ENCODE measurements at places on chromosomes 11 and 22.

- no peak for DNase-seq
Measured at GRCh38 chr11:79139900-79140299, 300.9 kb downstream of the TENM4 start.

DNA sequence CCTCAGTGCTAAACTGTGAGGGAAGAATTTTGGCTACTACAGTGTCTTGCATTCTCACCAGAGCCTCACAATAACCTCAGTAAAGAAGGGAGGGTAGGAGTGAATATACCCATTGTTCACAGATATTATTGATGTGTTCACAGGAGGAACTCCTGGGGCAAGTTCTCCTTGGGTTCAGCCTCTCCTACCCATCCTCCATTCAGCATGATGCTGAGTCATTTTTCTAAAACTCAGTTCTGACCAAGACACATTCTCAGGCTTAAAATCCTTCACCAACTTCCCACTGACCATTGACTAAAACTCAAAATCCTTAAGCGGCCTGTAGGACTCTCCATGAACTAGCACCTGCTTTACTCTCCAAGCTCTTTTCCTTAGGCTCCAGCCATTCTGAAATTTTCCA lies 48.7 kb downstream of the SYTL2 start:
- DNase-seq, result no peak

DNA sequence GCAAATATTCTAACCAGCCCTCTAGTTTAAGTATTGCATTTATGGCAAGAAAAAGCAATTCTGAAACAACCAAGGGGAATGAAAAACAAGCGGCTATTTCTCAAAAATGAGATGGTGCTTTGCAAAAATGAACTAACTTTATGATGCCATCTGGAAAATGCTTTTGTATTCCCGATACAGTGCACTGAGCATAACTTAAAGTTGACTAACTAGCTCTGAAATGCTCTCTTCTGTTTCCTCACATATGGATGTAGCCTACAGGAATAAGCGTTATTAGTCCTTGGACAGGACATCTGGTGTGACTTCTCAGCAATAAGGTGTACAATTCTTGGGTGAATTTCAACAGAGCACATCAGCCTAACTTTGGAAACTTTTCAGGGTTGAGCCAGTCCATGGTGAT lies 228.2 kb upstream of the DDI1 start:
- no peak for DNase-seq

GRCh38 chr22:27022274-27022895 lies 365.0 kb downstream of the MIAT start:
- DNase-seq, result no peak

GRCh38 chr11:3163241-3163981 lies 1.7 kb downstream of the OSBPL5 start:
- DNase-seq, result no peak

DNA sequence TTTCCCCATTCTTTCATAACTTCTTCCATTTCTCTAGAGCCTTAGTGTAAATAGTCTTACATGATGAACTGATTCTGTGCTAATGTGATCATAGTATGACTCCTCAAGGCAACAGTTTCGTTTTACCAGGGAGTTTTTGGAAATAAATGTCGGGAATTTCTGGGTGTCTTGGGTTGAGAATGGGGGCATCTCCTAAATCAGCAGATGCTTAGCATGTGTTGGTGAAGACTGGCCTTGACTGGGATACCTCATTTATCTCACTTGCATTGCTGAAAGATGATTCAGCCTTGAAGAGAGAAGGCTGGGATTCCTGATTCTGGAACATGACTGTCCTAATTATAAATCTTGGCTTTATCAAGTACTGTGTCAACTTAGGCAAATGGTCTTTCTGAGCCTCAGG lies 115.7 kb upstream of the C11orf87 start:
- DNase-seq, result no peak

DNA sequence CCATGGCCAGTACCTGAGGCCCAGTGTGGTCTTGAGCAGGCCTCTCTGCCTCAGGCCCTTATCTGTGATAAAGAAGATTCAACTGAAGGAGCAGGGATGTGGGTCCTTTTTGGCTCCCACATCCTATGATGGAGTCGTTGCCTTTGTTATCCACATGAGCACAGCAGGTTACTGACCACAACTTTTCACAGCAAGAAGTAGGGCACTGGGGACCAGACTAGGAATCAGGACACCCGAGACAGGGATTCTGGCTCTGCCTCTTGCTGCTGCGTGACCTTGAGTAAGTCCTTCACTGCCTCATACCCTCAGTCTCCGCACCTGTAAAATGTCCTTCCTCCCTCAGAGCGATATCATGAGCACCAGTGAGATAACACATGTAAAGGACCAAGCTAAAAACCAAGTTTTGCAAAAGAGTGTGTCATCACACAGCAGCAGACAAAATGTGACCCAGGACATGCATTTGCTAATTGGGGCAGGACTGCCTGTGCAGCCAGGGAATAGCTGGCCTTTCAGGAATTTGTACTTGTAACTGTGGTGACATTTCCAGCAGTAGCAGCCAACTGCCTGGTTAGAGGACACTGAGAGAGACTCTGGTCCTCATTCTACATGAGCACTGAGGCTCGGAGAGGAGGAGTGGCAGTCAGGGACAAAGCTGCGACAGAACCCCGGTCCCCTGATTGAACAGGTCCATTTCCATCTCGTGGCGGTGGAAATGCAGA lies 13.2 kb upstream of the SMIM35 start:
- DNase-seq, result no peak

DNA sequence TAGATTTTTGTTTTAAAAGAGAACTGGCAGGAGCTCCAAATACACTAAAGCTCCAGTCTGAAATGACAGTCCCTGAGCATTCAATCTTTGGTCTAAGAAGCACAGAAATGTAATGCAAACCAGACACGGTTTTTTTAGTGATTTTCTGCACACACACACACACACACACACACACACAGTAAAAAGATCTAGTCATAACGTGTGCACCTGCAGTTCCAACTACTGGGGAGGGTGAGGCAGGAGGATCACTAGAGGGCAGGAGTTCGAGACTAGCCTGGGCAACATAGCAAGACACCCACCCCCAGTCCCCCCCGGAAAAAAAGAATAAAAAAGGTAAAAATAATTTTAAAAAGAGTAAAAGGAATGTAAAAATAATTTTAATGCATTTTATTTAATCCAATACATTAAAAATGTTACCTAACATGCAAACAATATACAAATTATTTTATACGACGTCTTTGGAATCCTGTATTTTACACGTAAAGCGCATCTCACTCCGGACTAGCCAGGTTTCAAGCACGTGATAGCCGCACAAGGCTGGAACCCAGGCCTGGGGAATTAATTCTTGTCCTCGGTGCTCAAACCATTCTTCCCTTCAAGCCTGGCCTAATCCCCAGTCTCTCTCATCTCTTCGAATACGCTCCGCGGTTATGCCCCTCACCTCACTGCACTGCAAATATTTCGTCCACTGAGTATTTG lies 762 bp upstream of the TBC1D22A start:
- no peak for DNase-seq

- DNase-seq, result no peak
Measured at GRCh38 chr11:2671748-2672147, 28.0 kb downstream of the KCNQ1OT1 start.

DNA sequence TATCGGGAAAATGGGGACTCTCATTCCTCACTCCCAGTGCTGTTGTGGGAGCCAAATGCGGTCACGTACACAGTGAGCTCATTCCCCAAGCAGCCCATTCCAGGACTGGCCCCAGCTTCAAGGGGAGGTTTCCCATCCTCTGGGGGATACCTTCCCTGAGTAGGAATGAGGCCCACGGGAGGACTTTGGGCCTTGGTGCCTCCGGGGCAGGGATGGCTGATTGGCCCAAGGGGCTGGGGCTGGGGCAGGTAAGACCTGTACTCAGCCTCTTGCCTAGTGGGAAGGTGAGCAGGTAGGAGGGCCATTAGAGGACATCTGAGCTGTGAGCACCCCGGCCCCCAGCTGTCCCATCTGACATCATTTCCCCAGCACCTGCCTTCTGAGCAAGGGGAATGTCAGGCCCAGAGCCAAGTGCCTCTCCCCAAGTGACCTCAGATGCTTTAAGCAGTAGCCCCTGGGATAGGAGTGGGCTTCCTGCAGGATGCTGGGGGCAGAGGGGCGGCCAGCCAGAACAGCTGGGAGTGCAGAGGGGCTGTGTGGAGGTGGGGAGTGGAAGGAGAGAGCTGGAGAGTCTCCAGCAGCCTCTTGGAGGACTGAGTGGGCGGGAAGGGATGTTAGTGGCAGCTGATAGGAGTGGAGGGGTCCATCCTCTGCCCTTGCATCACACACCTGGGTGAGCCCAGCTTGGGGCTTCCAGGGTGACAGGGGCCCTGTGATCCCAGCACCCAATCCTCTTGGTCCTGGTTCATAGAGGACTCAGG lies 58.4 kb downstream of the CD82 start:
- DNase-seq, result no peak

DNA sequence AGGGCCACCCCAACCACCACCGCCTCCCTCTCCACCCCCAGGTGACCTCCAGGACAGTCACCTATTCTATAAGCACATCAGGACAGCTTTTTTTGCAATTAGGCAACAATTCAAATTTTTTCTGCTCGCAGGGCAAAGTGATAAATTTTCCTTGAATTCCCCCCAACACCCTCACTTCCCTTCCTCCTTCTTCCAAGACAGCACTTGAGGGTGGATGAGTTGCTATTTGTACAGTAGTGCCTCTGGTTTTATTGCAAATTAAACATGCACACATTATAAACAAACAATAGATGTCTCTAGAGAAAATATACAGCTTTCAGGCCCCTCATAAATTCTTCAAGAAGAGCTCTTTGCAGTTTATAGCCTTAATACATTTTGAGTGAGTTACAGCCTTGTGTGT lies 80.9 kb upstream of the USP47 start:
- no peak for DNase-seq

GRCh38 chr11:2466069-2466801 lies 21.4 kb downstream of the KCNQ1 start:
- DNase-seq, result no peak

DNA sequence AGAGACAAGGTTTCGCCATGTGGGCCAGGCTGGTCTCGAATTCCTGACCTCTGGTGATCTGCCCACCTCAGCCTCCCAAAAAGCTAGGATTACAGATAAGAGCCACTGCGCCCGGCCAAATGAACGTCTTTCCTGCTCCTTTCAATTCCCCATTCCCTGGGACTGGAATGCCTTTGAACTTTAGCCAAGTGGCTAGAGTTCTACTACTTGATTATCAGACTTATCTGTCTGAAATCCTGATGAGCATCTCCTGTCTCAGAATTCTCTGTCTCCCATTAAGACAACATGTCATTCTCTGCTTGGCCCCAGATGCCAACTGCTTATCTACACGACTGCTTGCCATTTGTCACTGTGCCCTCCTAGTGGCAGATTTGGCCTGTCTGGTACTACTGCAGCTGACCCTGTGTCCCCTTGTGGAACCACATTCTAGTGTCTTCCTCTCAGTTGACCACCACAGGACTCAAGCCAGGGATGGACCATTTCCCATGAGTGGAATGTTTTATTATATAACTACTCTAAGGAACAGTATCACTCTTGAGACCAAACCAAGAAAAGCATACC lies 33.1 kb upstream of the IPO7 start:
- DNase-seq, result no peak

DNA sequence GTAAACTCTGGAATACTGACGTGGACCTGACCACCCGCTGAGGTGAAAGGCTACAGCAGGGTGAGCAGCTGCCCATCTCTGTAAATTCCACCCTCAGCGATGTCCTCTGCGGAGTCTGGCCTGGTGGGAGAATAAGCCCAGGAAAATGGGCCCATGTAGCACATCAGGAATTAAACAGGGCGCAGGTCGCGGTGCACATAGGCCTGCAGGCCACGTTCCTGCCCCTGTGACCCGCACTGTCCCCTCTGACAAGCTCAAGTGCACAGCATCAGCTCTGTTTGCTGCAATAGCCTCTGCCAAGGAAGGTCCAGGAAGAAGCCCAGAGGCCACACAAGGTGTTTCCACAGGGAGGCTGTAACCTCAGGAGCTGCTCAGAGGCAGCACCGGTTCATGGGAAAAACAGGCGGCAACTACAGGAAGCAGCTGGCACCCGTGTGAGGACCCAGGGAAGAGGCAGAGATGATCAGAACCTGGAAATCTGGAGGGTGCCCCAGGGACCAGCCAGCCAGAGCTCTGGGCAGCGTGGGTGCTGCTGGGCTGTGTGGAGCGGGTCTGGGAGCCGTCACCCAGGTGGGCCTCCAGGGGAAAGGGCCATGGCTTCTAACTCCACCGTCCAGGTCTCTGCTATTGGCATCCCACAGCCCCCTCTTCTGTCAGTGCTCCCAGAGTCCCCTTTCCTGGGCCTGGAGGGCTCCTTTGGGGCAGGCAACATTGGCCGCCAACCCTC lies 808 bp upstream of the IFITM2 start:
- DNase-seq, result no peak

DNA sequence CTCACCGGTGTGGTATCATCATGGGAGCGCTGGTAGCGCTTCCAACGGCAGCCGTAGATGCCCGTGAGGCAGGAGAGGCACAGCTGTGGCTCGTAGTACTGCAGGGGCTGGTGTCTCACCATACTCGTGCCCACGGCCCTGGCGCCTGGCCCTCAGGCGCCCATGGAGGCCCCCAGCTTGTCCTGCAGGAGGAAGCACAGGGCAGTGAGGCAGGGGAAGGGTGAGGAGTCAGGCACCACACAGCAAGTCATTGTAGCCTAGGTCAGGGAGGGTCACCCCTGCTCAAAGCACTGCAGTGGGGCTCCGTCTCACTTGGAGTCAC lies 44.6 kb upstream of the KLHL35 start:
- no peak for DNase-seq
